RKO (cell line): ENCODE measurements at places on chromosomes 11 and 22.
A peak's percentile ranks its signal among the peaks of the same experiment; 100 is the strongest.

DNA sequence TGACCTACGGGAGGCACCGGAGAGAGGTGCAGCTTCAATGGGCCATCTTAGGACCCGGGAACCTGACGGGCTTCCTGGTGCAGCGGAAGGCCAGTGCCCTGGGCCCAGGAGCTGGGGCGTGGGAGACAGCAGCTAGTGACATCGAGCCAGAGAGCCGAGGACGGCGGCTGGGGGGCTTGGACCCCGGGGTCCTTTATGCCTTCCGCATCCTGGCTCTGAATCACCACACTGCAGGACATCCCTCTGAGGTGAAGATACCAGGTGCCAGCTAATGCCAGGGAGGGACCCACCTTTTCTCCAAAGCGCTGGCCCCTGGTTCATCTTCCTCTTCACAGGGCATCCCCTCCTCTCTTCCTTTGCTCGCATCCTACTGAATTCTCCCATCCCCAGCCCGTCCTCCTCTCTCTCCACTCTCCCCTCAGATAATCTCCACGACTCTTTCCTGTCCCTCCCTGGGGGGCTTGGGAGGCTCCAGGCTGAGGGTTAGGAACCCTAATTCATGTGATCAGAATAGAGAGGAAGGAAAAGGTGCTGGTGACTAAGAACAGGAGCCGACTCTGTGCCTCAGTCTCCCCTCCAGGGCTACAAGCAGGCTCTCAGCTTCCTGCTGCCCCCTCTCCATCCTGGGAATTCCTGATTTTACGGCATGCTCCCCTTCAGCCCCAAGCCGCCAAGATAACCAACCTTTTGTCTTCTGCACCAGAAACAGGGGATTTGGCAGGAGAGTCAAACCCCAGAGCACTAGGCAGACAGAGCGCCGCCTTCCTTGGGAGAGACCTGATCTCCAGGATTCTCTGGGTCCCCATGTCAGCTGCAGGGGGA is 8.5 kb downstream of the VSIG10L2 start:
- no peak for DNase-seq

- no peak for DNase-seq
These were observed 9.7 kb downstream of the ABTB2 start for GRCh38 chr11:34348096-34348495.

DNA sequence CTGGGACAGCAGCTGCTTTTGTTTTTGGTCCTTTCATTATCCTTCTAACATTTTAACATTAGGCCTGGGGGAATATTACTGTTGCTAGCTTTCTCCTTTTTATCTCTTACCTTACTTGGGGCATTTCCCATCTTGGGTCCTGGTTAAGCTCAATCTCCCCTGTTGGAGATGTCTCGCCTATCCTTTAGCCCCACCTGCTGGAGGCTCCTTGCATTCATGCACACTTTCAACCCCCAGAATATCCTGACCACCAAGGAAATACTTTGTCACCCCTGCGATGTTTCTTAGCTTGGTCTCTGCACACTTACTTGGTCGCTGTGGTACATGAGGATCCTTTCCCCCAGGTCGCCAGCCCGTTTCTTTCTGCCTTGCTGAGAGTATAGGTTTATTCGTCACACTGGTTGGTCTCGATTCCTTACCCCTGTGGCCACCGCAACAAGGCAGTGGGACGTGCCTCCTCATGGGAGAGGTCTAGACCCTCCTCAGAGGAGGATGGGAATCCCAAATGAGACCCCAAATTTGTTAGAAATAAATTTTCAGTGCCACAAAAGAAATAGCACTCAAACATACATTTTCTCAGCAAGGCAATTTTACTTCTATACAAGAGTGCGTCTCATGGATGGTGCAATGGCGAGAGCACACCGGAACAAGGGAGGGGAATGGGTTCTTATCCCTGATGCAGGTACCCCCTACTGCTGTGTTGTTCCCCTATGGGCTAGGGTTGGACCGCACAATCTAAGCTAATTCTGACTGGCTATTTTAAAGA is 5.4 kb upstream of the TXN2 start:
- no peak for DNase-seq

- no peak for DNase-seq
These were observed 57.5 kb downstream of the BTG4 start for GRCh38 chr11:111454561-111455192.

DNA sequence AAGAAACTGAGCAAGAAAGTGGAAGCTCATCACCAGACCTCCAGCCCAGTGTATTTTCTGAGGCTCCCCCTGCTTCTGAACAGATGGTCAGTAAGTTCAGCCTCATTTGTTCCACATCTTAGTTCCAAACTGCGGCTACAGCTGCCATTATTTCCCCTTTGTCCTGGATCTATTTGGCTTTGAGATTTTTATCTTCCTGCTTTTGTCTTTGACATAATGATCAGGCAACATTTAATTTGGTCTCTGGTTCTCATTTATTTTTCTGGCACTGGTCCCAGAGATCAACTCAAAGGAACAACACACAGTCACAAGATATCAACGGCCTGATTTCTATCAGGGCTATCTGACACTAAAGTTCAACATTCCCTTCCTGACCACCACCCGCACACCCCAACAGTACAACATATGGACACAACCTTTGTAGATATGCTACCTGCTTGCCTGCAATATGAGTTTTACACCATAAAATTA is 137.5 kb downstream of the FAM76B start:
- DNase-seq = no peak

- no peak for DNase-seq
These were observed 5.4 kb upstream of the CSDC2 start for GRCh38 chr22:41555325-41555982.

GRCh38 chr22:20632518-20632917 is 125.1 kb downstream of the MED15 start:
- DNase-seq = no peak

- peak; percentile 40 for DNase-seq
These were observed 47.3 kb downstream of the NRXN2 start for GRCh38 chr11:64675450-64676260.

- no peak for DNase-seq
These were observed 12.4 kb downstream of the ADM start for GRCh38 chr11:10317151-10317755.
